ENCODE measurements at places on chromosomes 2 and 18.

DNA sequence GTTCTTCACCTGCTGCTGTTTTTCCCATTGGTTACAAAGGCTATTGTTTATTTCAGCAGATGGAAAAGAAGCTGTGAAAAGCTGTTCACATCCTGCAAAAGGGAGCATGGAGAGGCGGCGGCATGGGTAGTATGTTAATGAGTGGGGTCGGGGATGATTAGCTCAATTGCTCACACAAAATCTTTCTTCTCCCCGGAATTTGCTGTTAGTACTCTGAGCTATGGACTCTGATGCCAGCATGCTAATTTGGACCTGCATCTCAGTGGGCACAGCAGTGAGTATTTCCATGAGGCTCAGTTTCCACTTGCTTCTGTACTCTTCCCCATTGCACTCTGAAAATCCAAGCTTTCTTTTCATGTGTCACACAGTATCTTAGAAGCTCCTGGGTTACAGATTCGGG is 61.6 kb downstream of the DNER start:
- no peak for DNase-seq

DNA sequence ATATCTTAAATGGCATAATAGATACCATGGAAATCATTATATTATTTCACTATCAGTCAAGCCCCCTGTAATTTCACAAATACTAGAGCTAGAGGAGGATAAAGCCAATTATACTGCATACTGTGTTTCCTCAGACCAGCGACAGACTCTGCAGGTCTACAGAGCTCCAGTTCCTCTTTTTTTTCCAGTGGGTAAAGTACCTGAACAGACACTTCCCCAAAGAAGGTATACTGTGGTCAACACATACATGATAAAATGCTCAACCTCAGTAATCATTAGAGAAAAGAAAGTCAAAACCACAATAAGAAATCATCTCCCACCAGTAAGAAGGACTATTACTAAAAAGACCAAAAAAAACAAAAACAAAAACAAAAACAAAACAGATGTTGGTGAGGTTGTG is 44.6 kb downstream of the SCN7A start:
- DNase-seq: no peak

DNA sequence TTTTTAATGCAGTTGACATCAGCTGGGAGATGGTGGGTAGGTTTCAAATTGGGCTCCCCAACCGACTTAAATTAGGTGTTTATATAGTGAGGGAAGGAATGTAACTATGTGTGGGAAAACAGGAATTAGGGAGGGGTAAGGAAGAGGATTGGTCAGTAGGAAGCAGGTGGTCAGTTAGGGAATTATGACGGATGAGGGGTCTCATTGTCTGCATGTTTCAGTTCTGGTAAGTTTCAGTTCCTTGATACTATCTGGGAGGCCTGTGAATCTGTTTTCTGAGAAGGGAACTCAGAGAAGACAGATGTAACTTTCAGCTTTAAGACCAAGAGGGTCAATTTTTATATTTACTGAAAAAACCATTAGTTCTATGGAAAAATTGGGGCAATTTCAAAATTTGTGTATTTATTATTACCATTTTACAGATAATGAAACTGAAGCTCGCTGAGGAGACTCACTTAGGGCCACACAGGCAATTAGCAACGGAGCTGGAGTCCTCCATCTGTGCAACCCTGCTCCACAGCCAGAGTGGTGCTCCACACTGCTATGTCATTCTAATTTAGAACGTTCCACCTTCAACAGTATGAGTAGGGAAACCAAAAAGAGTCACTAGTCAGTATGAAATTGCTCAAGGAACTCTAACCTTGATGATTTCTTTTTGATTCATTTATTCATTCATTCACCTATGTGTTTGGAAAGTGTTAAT is 36.0 kb upstream of the CCDC195 start:
- DNase-seq: no peak

DNA sequence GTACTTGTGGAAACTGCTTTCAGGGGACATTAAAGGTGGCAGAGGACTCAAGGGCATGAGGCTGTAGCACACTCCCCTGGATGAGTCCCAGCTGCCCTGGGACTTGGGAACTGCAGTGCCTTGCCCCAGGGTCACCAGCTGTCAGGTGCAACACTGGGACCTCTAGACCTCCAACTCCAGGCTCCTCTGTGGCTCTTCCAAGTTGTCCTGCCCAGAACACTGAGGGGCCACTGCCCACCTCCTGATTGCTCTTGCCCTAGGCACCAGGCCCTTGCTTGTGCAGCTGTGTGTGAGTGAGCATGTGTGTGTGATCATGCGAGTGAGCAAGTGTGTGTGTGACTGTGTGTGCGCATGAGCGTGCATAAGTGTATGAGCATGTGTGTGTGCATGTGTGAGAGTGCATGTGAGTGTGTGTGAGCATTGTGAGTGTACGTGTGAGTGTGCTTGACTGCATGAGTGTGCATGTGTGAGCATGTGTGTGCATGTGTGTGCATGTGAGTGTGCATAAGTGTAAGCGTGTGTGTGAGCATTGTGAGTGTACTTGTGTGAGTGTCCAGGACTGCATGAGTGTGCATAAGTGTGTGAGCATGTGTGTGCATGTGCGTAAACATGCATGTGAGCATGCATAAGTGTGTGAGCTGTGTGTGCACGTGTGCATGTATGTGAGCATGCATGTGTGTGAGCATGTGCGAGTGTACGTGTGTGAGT is 301.5 kb downstream of the NDUFA10 start:
- no peak for DNase-seq

GRCh38 chr2:113207021-113207420 is 33.2 kb downstream of the PSD4 start:
- DNase-seq: no peak

DNA sequence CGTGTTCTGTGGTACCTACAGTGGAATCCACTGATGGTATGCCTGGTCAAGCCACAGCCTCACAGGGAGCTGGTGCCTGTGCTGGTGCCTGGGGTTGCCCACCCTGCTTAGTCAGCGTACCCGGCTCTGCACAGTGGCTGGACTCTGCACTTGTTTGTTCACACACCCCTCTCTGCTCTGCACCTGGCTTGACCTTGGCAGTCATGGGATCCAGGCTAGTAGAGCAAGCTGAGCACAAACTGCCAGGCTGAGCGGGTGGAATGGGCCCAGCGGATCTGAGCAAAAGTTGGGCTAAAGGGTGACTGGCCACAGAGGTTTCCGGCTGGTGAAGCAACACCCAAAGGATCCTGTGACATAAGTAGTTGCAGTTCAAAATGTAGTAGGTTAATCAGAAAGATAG is 163.5 kb downstream of the CDH19 start:
- no peak for DNase-seq

- no peak for DNase-seq
These were observed 67.5 kb upstream of the SLC38A11 start for GRCh38 chr2:165022781-165023180.

DNA sequence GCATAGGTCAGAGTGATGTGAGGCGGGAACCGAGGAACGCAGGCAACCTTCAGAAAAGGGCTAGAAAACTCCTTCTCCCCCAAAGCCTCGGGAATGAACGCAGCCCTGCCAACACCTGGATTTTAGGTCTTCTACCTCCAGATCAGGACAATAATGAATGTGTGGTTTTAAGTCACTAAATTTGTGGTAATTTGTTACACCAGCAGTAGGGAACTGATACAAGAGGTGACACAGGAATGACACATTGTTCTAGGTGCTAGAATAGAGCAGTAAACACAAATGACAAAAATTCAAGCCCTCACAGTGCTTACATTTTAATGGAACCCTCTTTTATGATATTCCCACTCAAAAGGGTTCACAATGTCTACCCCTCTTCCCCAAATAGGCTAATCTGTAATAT is 39.2 kb upstream of the EML4 start:
- no peak for DNase-seq

DNA sequence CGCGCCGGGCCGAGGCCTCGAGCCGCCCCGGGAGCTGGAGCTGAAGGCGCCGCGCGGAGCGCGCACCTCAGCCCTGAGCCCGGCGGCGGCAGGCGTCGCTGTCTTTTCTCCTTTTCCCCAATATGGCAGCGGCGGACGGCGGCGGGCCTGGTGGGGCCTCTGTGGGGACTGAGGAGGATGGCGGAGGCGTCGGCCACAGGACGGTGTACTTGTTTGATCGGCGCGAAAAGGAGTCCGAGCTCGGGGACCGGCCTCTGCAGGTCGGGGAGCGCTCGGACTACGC is 369 bp downstream of the SMCHD1 start:
- DNase-seq: no peak

DNA sequence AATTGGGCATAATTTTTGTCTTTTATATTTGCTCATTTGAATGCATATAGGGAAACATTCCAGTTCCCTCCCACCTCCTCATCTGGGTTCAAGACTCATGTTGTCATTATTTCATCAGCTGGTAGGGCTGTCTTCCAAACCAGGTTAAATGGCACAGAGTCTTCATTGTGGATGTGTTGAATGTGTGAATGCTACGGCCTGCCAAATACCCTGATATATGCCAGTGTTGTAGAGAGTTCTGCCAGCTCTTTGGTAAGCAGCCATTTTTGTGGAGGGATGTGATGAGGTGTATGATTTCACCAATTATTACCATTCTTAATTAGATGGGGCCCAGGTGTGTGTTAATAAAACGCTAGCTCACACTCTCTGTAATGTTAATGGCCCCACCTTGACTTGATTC is 121.7 kb downstream of the LYPD6B start:
- no peak for DNase-seq

- no peak for DNase-seq
These were observed 145.4 kb upstream of the TWIST2 start for GRCh38 chr2:238702276-238703052.

GRCh38 chr2:148987286-148987685 is 51.2 kb upstream of the LYPD6B start:
- DNase-seq: no peak

DNA sequence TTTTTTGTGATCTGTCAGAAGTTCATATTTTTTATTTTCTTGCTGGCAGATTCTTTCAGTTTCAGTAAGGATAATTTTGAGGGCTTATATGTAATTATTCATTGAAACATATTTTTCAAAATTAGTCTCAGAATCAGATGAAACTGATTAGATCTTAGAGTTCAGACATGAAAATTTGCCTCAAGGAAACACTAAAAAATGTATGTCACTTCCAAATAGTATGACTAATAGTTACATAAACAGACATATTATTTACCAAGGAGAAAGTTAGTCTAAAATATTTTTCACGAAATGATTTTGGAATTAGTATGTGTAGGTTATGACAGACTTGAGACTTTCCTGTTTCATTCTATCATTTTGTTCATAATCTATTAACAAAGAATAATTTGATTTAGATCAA is 628.6 kb downstream of the CCDC85A start:
- no peak for DNase-seq

DNA sequence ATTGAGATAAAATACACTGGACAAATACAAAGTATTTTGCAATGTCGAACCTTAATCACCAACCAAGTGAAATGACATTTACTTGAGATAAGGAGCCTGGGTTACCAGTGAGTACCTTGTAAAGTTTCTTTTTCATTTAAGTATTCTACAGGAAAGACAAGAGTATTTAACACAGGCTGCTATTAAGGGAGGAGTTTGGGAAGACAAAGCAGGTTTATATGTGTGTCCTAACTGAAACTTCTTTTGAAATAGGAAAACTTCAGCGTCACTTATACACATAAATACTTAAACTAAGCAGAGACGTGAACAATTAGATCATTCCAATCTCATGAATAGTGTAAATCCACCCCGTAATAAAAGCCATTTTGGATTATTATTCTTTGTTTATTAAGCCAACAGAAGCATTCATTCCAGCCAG is 126.7 kb upstream of the CYP26B1 start:
- DNase-seq: no peak

DNA sequence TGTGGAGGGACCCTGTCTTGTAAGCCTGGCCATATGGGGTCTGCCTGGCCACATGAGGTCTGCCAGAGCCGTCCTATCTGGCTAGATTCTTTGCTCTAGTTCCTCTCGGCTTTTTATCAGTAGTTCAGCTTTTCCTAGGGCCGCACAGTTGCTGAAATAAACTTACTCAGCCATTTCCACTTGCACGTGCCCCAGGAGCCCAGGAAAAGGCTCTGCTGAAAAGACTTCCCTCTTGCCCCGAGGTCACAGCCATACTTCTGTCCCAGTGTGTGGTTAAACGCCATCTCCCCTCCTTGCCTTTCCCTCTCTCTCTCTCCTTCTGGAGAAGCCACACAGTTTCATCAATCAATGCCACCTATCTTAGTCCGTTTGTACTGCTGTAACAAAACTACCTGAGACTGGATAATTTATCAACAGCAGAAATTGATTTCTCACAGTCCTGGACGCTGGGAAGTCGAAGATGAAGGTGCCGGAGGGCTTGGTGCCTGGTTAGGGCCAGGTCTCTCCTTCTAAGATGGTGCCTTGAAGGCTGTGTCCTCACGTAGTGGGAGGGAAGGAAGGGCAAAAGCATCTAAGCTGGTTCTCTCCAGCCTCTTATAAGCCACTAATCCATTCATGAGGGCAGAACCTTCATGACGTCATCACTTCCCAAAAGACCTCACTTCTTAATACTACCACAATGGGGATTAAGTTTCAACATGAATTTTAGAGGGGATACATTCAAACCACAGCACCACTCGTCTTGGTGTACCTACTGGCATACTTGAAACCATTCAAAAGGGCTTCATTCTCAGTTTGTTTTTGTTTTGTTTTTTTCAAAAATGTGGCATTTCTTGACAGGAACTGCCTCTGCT is 11.2 kb upstream of the GALM start:
- no peak for DNase-seq

DNA sequence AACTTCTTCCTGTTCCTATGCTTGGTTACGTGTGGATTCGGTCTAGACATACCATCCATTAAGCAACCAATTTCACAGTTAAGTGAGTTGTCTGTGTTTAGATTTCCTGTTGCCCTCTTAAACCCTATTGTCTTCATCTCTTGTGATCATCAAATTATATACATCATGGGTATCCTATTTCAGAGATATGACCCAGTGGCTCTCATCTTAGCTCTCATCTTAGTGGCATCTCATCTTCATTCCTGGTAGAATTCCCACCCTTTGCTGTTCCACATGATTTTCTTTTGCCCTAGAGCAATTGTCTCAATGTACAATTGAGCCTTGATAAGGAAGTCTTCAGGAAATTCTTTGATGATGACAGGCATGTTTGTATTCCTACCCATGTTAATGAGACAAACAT is 29.4 kb upstream of the FN1 start:
- no peak for DNase-seq

- no peak for DNase-seq
These were observed 182.9 kb downstream of the DYM start for GRCh38 chr18:49277395-49278036.

All from CD4-positive, alpha-beta T cell treated with Interleukin-1 beta for 1 hour (primary cell).